ENCODE measurements at places on chromosomes 2 and 18. TPM values are rescaled to one million over a fixed set of nuclear protein-coding genes. Genes with fewer than 3 reads are reported as not detected.

DNA sequence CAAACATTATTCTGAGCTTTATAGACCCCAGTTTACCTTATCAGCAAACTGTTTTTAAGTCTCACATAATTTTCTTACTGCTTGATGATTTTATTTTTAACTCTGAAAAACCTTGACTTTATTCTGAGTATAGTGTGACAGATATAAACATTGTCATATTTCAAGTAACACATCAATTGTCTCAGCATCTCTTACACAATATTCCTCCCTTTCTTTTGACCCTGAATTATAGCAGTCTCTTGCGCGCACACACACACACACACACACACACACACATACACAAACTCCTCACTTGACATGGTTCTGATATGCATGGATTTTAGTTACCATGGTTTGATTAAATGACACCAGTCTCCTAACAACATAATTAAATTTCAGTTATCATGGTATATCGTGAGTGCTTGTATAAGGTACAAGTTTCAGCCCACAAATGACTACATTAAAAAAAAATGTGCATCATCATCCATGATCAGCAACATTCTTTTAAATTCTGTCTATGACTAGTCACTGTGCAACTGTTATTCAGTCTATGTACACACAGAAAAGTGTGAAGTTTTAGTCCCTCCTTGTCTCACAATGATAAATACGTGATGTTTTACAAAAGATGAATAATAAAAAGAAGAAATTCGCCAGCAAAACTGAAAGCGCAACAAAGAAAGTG lies 39.5 kb upstream of the TACR1 start:
- no peak for DNase-seq

DNA sequence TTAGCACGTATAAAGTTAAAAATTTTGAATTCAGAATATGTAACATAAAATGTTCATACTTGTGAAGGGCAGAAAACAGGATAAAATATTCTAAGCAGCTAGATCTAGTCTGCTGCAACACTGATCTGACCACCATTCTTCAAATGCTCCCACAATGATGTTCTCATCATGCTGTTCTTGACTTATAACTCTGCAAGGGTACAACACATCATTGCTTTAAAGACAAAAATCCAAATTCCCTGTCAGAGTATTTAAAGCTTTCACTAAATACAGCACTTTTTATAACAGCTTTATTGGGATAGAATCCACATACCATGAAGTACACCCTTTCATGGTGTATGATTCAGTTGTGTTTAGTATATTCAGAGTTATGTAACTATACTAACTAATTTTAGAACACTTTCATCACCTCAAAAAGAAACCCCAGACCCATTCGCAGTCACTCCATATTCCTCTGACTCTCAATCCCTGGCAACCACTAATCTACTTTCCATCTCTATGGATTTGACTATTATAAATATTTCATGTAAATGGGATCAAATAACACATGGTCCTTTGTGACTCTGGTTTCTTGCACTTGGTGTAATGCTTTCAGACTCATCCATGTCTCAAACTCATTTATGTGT lies 56.4 kb downstream of the MAP4K3 start:
- DNase-seq, result no peak

GRCh38 chr18:52216666-52217065 lies 123.3 kb upstream of the DCC start:
- DNase-seq, result no peak

DNA sequence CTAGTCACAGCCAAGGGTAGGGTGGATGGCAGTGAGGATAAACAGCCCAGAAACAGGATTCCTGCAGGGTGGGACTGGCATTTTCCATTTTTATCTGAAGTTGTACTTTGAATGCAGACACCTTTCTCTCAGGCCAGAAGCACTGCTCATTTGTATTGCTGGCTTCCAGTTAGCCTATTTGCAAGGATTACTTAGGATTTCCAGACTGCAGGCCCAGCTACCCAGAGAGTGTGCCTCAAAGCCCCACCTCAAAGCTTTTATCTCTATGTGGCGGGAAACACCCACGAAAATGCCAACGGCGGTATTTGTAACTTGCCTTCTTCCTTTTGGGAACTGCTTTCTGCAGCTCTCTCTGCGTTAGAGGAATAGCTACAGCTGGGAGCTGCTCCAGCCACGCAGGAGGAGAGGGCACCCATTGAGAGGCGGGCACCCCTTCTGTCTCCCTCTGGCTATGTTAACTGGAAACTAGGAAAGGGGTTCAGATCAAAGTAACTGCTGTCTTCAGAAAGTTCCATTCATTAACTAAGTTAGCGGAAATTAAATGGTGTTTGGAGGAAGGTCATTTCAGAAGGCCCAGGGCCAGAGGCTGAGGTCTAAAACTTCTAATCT lies 144.9 kb downstream of the TGIF1 start:
- no peak for DNase-seq

GRCh38 chr2:164841719-164842623 lies at the start of gene COBLL1:
COBLL1 (minus strand) TSS chr2:164841823; CDS start chr2:164841196, 627 bp downstream.
- DNase-seq, result peak; percentile 88

GRCh38 chr2:12606472-12607000 lies 110.2 kb upstream of the TRIB2 start:
- DNase-seq, result no peak

DNA sequence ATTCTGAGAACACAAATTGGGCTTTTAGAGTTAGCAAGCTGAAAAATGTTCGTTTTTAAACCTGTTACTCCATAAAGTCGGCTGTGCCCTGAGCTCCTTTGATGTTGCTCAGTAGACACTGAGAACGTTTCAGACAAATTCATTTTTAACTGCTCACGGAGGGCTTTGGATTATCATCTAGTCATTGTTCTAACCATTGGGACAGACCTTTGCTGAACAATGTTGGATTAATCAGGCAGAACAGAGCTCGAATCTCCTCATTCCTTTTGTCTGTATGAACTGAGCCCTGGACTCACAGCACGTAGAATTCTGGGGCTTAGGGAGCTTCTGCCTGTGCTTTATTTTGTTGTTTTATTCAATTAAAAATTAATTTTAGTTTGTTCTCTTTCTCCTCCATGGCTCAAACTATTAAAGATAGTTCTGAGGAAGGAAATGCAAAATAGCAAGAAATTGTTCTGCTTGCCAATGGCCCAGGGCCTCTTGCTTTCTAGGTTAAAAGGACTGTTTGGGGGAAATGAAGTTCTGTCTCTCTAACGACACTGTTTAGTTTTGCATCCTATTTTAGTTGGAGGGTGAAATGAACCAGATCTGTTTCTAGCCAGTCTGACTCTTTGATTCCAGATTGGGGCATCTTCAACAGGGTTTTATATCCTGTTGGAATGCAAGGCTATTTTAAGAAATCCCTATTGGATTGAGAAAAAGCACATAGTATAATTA lies 114.7 kb upstream of the CXCR4 start:
- DNase-seq, result no peak

GRCh38 chr2:108164318-108164717 lies 75.5 kb upstream of the SULT1C3 start:
- no peak for DNase-seq

DNA sequence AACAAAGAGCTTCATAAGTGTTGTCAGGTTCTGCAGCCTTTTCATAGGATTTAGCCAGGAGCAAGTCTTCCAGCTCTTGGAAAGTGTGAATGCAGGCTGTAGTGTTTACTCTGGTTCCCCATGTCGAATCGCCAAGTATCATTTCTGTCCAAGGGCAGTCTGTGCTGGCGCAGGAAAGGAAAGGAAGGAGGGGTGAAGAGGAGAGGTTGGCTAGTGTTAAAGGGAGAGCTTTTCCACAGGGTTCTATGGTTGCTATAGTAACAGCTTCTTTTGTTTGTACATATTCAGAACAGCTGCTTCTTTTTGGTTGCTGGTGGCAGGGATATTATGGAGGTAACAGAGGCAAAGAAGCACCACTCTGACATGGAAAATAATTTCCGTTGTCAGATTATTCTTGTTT lies 69.9 kb downstream of the KCNH7 start:
- DNase-seq, result no peak

- no peak for DNase-seq
Measured at GRCh38 chr2:151189125-151189524, 72.5 kb downstream of the RBM43 start.

DNA sequence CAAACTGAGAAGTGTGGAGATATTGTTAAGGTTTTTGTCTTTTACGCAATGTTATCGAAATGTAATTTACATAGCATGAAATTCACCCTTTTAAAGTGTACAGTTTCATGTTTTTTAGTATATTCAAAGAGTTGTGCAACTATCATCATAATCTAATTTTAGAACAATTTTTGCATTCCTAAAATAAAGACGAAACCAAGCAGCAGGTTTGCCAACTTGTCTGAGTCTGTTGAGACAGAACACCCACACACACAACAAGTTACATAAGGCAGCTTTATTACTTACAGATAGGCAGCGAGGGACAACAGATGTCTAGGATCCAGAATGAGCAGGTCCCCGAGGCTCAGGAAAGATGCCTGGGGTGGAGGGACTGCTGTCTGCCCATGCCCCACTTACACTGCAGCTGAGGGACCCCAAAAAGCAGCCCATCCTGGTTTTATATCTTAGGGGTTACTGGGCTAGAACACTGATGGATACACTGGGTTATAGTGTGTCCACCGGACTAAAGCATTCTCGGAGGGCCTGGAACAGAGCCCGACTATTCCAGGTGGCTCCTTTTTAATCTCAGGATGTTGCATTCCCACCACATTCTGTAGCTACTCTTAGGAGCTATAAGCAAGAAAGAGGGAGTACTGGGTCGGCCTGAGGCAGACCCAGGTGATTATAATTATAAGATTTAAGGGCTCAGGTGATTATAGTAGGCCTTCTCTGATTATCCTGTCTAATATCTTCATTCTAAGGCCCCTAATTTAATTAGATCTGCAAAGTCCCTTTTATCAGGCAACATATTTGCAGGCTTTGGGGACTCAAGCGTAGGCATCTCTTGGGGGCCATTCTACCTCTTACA lies 150.2 kb upstream of the DOK6 start:
- DNase-seq, result no peak

- DNase-seq, result no peak
Measured at GRCh38 chr2:238873381-238873801, 25.5 kb downstream of the TWIST2 start.

DNA sequence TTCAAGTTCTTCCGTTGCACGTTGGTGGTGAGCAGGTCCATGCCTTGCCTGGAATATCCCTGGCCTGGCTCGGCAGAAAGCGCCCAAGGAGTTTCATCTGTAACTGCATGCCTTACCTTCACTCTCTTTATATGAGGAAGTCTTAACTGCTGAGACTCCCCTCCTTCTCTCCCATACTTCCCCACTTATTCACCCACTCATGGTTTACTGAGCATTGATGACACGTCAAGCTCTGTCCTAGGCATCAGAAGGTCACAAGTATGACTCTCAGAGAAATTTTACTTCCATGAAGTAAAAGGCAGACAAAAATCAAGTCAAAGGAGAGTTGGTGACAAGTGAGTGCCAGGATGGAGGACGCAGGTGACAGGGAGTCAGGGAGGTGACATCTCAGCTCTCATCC lies 68.2 kb downstream of the TBC1D8 start:
- no peak for DNase-seq

DNA sequence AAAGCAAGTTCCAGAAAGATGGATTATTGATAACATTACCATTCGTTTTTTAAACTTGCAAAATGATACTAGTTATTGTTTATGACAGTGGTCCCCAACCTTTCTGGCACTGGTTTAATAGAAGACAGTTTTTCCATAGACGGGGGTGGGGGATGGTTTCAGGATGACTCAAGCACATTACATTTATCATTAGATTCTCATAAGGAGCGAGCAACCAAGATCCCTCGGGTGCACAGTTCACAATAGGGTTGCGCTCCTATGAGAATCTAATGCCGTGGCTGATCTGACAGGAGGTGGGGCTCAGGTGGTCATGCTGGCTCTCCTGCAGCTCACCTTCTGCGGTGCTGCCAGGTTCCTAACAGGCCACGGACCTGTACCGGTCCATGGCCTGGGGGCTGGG lies 86.2 kb downstream of the BCL2 start:
- DNase-seq, result no peak

DNA sequence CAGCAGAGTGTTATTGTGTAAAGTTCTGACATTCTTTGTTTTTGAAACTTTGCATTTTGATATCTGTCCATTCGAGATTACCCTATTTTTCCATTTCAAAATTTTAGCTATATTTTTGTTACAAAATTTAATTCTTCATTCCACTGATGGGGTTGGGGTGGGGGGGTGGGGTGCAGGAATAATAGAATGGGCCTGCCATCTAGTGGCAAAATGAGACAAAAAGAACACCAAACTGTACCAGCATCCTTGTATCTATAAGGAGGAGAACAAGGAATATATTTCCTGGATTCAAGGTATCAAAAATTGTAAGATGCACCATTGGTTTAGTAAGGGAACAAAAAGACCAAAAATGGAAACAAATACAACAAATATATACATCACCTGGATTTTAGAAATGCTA lies 27.9 kb upstream of the TTR start:
- no peak for DNase-seq

DNA sequence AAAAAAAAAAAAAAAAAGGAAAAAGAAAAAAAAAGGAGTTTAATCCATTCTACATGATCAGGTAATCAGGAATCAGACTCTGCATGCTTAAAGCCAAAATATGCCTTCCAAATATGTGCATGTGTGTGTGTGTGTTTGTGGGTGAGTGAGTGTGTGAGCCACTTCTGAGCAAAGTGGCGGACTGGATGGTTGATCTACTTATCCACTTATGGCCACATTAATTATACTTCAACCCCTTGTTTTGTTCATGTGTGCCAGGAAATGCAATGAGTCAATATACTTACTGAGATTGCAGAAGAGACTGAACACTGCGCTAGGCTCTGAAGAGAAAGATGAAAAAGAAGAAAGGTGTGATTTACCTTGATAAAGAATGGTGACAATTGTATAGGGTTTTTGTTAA lies 586.5 kb upstream of the NXPH2 start:
- no peak for DNase-seq

DNA sequence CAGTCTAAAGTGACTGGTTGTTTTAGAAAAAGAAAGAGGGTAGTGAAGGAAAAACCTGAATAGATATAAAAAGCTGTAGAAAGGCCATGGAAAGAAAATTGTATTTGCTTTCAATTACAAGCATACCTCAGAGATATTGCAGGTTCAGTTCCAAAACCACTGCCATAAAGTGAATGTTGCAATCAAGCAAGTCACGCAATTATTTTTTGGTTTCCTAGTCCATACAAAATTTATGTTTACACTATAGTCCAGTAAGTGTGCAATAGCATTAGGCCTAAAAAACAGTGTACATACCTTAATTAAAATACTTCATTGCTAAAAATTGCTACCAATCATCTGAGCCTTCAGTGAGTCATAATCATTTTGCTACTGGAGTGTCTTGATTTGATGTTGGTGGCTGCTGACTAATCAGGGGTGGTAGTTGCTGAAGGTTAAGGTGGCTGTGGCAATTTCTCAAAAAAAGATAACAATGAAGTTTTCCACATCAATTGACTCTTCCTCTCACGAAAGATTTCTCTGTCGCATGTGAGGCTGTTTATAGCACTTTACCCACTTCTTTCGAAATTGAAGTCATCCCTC lies 2003.8 kb upstream of the PIK3C3 start:
- DNase-seq, result no peak

GRCh38 chr2:127954857-127955256 lies 69.1 kb upstream of the AMMECR1L start:
- no peak for DNase-seq

Gene SERPINB7
- not detected for total RNA-seq

Gene MPPE1
- 25.2 TPM for total RNA-seq

Gene SFXN5
- total RNA-seq, result 5.6 TPM

Gene SP5
- 0.28 TPM for total RNA-seq

Gene CDKL4
- total RNA-seq, result 0.71 TPM

Gene SNTG2
- 4.5 TPM for total RNA-seq

Gene NEB
- total RNA-seq, result 0.58 TPM

Data from pancreas (tissue), 10 donors.